CD4-positive, alpha-beta memory T cell (primary cell): ENCODE measurements at places on chromosomes 5 and 9.
A peak's percentile ranks its signal among the peaks of the same experiment; 100 is the strongest.

- no peak for DNase-seq
- no peak overlapping the region for H3K4me3 ChIP-seq
- H3K4me1 ChIP-seq: no peaks in the 10 kb centered on the region
- H3K27me3 ChIP-seq: no peaks in the 10 kb centered on the region
Observed at GRCh38 chr5:42842921-42843641, 31.4 kb upstream of the SELENOP start.

- no peaks in the 10 kb centered on the region for H3K4me1 ChIP-seq
- no peaks in the 10 kb centered on the region for H3K27me3 ChIP-seq
- H3K4me3 ChIP-seq: no peak overlapping the region
- no peak for DNase-seq
Observed at GRCh38 chr9:65409471-65409980, 124.5 kb upstream of the FOXD4L5 start.

- H3K27me3 ChIP-seq: no peaks in the 10 kb centered on the region
- no peak overlapping the region for H3K4me3 ChIP-seq
- no peak overlapping the region for H3K27ac ChIP-seq
- no peak for DNase-seq
- H3K4me1 ChIP-seq: no peaks in the 10 kb centered on the region
Observed at GRCh38 chr5:31861601-31862000, 222.7 kb downstream of the PDZD2 start.

- H3K4me1 ChIP-seq: no peaks in the 10 kb centered on the region
- no peaks in the 10 kb centered on the region for H3K27me3 ChIP-seq
- H3K27ac ChIP-seq: no peak overlapping the region
- no peaks in the 10 kb centered on the region for H3K36me3 ChIP-seq
- no peak overlapping the region for H3K4me3 ChIP-seq
Observed at GRCh38 chr9:90538566-90538965, 104.1 kb downstream of the DIRAS2 start.

GRCh38 chr5:151703780-151704179, 17.1 kb upstream of the SPARC start:
- no peak for DNase-seq
- H3K4me3 ChIP-seq: no peak overlapping the region
- no peaks in the 10 kb centered on the region for H3K27me3 ChIP-seq
- H3K36me3 ChIP-seq: no peaks in the 10 kb centered on the region
- no peaks in the 10 kb centered on the region for H3K4me1 ChIP-seq
- no peak overlapping the region for H3K27ac ChIP-seq

DNA sequence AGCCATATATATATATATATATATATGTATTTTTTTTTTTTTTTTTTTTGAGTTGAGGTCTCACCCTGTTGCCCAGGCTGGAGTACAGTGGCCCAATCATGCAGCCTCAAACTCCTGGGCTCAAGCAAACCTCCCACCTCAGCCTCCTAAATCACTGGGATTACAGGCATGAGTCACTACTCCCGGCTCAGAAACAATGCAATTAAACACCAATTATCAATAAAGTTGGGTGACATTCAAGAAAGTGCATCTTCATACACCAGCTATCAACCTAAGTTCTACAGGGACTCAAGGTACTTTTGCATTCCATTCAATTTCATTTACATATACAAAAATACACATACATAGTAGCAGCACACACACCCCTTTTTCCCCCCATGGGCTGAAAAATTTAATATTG, 7.6 kb downstream of the FAM13B start:
- no peak overlapping the region for H3K27ac ChIP-seq
- no peaks in the 10 kb centered on the region for H3K27me3 ChIP-seq
- H3K4me3 ChIP-seq: no peak overlapping the region
- no peak for DNase-seq
- peaks cover 77% of the 10 kb centered on the region for H3K4me1 ChIP-seq

GRCh38 chr5:111782216-111782615, 25.2 kb upstream of the NREP start:
- H3K4me1 ChIP-seq: no peaks in the 10 kb centered on the region
- no peak for DNase-seq
- no peaks in the 10 kb centered on the region for H3K27me3 ChIP-seq
- no peak overlapping the region for H3K27ac ChIP-seq
- no peaks in the 10 kb centered on the region for H3K36me3 ChIP-seq
- no peak overlapping the region for H3K4me3 ChIP-seq

DNA sequence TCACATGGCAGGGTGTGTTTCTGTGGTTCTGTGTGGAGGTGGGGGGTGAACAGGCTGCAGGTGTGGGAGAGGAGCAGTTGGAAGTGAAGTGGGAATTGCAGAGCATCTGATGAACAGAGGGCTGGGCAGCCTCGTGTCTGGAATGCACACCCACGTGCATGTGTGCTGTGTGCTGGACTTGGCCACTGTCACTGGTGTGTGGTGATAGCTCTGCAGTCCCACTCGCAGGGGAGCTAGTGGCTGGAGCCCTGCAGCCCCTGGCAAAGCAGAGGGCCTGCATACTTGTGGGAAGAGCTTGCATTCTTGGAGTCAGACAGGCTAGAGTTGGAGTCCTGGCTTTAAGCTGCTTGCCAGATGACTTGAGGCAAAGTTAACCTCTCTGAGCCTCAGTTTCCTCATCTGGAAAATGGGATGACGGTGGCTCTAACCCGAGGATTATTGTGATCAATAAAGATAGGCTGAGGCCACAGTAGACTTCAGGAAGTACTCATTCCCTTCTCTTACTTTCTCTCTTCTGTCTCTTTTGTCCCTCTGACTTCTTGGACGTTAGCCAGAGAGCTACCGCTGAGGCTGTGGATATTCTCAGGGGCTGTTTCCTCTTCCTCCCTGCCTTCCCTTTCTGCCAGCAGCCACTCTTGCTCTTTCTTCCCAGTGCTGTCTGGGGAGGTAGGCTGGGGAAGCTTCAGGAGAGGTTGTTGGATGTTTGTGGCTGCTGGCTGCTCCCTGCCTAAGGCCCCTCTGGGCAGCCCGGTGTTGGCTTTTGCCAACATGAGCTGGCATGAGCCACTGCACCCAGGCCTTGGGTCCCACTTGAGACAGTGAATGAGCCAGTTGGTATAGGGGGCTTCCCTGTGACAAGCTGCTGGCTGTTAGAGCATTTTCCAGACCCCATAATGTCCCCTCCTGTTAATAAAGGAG, 18.3 kb downstream of the PSAT1 start:
- no peak overlapping the region for H3K27ac ChIP-seq
- DNase-seq: no peak
- no peaks in the 10 kb centered on the region for H3K36me3 ChIP-seq
- no peaks in the 10 kb centered on the region for H3K27me3 ChIP-seq

GRCh38 chr9:35618854-35619799, 914 bp upstream of the CD72 start:
- H3K4me1 ChIP-seq: peaks cover 36% of the 10 kb centered on the region
- H3K4me3 ChIP-seq: no peak overlapping the region
- no peaks in the 10 kb centered on the region for H3K27me3 ChIP-seq
- H3K27ac ChIP-seq: no peak overlapping the region
- DNase-seq: peak; percentile 40

DNA sequence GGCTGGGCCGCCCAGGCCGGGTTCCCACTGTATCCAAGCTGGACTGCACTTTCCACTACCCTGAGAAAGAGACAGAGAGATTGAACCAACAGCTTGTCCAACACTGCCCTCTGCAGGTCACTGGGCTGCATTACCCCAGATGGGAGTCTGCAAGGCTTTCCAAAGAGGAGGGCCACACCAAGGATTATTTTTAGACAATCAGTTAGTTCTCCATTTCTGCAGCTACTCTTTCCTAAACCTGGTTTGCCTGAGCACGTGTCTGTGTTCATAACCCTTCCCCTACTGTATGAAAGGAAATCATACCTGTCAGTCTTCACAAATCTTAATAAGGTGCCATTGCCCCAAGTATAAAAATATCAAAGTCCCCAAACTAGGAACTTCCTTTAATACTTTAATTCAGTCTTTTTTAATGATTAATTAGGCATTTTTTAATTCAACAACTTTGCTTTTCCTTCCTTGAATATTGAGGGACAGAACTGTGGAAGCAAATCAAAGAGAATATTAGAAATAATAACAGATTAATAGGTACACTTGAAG, 13.4 kb upstream of the FGF1 start:
- H3K36me3 ChIP-seq: no peaks in the 10 kb centered on the region
- no peak overlapping the region for H3K27ac ChIP-seq
- H3K4me1 ChIP-seq: no peaks in the 10 kb centered on the region
- H3K4me3 ChIP-seq: no peak overlapping the region
- H3K27me3 ChIP-seq: no peaks in the 10 kb centered on the region
- DNase-seq: peak; percentile 72

GRCh38 chr5:165209101-165209727, 1703.8 kb downstream of the MAT2B start:
- H3K36me3 ChIP-seq: no peaks in the 10 kb centered on the region
- no peak for DNase-seq
- no peak overlapping the region for H3K27ac ChIP-seq
- H3K4me3 ChIP-seq: no peak overlapping the region

- H3K36me3 ChIP-seq: no peaks in the 10 kb centered on the region
- H3K4me1 ChIP-seq: no peaks in the 10 kb centered on the region
- H3K27ac ChIP-seq: no peak overlapping the region
- DNase-seq: peak; percentile 57
Observed at GRCh38 chr5:91419571-91420537, 36.7 kb upstream of the ARRDC3 start.
